Aorta (tissue), 5 donors: ENCODE measurements at places on chromosomes 16 and 17. TPM values are rescaled to one million over a fixed set of nuclear protein-coding genes. Genes with fewer than 3 reads are reported as not detected.

The STH gene
- total RNA-seq: not detected

The FZD2 gene
- 22.1 TPM for total RNA-seq

The NPIPB2 gene
- total RNA-seq: 15.0 TPM

The NPIPA7 gene
- total RNA-seq: 7.5 TPM

The OSGIN1 gene
- 10.3 TPM for total RNA-seq

The RND2 gene
- total RNA-seq: 1.1 TPM

The KRTAP17-1 gene
- total RNA-seq: not detected

The MAPK8IP3 gene
- total RNA-seq: 69.0 TPM
